ENCODE measurements at places on chromosomes 4 and X.
A peak's percentile ranks its signal among the peaks of the same experiment; 100 is the strongest.

- no peak for DNase-seq
These were observed 125.2 kb upstream of the TRAM1L1 start for GRCh38 chr4:117210551-117210950.

- peak; percentile 68 for DNase-seq
These were observed 78.7 kb upstream of the DCLK2 start for GRCh38 chr4:149999485-150000074.

- DNase-seq: peak; percentile 47
These were observed 131.8 kb downstream of the OR13H1 start for GRCh38 chrX:131675596-131676194.

DNA sequence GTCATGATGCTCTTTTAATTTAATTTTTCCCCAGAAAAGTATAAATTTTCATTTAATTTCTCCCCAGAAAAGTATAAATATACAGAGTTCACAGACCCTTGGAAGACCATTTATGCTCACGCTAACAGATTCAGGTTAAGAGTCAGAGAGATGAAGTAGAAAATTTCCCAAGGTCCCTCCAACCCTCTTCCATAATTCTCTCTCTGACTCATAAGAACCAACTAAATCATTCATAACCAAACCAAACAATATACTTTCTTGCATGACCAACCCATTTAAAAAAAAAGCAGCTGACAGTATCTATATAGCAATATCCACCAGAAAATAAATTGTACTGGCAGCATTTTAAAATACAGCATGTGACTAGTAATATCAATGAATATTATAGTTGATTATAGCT, 3.9 kb downstream of the KLHL8 start:
- no peak for DNase-seq

GRCh38 chrX:50813843-50814661, at the start of gene SHROOM4:
SHROOM4 (minus strand) TSS chrX:50814194; CDS start chrX:50814018, 176 bp downstream.
- peak; percentile 57 for DNase-seq

GRCh38 chrX:7145454-7145853, 2.1 kb upstream of the STS start:
- DNase-seq: no peak

DNA sequence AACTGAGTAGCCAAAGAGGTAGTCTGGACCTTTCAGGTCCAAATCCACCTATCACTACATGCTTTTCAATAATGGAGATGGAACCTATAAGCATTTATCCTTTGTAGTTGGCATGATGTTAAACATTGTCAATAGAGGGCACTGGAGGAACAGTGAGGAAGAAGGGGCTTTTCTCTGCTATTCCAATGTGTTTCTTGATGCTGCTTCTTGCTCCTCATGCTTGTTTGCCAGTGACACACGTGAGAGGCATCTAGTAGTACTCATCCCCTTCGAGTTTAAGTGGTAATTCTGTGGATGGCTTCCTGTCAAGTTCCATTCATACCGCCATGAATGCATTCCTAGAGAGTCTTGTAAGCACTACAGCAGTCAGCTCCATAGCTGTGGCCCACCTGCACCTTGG, 84.0 kb downstream of the NAA11 start:
- peak; percentile 22 for DNase-seq

DNA sequence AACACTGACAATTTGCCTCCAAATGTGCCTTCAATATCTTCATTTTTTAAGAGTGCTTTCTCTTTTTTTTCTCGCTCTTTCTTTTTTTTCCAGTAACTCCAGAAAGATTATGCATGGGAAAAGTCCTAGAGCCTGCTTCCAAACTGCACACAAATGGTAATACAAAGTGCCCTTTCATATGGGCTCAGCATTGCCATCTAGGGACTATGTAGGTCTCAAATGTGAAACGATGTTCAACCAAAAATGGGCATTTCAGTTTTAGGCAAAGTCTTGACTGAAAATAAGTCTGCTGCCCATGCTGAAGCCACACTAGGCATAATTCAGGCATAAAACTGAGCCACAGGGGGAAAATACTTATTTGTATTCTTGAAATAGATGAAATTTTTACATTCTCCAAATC, 65.6 kb downstream of the SYNPO2 start:
- no peak for DNase-seq

- DNase-seq: no peak
These were observed 65.0 kb upstream of the STS start for GRCh38 chrX:7082556-7082955.

GRCh38 chr4:152970102-152970820, 34.1 kb downstream of the FHDC1 start:
- no peak for DNase-seq

DNA sequence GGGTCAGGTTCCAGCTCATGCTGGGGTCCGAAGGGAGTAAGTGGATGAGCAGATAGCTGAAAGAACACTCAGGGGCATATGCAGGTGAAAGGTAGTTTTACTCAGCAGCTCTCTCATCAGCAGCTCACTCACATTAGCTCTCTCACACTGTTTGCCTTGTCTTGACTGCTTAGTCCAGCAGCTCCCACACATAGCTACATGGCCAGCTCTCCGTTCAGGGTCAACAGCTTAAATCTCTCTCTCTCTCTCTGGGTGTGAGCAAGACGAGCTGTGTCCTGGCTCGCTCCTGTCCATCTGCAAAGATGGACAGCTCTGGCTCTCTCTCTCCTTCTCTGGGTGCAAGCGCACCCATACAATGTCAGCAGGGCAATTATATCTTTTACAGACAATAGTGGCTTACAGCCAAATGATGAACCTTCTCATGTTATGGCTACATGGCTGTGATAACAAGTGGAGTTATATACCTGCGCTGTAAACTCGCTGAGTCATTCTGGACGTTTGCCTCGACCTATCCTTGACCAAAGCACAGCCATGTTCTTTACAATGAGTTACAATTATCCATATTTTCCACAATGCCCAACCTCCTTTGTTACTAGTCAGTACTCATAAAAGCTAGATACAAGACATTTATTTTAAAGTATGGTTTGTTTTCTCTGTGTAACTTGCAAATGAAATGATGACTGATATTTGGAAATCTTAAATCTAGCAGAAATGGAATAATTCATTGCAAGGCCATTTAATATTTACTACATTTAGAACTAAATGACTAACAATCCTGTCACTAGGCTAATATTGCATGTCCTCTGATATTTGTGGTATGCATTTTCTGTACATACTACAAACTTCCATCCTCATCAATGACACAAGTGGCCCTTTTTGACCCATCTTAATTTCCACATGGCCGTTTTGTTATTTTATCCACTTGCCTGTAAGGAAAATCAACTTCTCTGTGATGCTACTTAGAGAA, 9.3 kb downstream of the PAPSS1 start:
- no peak for DNase-seq

DNA sequence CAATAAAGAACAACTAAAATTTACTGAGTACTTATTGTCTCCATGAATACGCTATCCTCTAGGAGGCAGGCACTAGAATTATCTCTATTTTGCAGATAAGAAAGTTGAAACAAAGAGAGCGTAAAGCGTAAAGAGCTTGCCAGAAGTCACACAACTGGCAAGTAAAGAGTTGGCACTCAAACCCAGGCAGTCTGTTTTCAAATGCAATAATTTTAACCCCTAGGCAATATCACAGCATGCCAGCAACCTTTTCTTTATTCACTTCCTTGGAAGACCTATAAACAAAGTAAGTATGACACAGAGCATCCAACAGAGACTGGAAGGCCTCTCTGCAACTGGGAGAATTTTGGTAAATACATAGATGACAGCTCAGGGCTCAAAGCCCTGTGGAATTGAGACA, 23.2 kb upstream of the AMELX start:
- no peak for DNase-seq

DNA sequence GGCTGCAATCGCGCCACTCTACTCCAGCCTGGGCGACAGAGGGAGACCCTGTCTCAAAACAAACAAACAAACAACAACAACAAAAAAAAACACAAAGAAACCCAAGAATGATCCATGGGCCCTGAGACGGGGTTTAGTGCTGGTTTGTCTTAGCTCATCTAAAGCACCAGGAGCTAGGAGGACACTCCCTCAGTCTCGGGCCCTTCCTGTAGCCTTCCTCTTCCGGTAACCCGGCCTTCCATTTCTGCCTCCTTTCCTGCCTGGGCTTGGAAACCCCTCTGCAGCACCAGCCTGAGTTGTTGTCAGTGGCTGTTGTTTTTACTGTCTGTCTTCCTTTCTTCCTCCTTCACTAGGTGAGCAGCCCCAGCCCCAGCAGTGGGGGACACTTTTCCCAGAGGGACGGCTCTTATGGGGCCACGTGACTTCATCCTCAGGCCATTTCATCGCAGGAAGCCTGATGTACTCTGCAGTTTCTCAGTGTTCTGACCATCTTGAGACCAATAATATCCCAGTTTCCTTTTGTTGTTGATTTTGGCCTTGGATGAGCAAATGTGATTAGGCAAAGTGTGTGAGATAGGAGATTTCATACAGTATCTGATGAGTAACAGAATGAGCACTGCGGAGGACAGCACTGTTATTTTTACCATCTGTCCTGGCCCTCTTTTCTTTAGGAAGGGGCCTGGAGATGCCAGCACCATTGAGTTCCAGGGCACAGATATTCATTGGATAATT, 90.1 kb downstream of the ANAPC4 start:
- no peak for DNase-seq

DNA sequence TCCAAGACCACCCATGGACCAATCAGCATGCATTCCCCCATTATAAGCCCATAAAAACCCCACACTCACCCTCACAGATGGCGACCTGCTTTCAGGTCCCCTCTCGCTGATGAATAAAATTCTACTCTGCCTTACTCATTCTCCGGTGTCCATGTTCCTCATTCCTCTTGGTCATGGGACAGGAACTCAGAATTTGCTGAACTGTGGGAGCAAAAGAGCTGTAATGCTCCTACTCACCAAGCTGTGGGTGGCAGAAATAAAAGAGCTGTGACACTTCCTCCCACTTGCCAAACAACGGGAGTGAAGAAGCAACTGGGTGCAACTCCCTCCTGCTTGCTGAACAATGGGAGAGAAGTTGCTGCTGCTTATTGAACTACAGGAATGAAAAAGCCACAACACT, 168.5 kb upstream of the PCDH18 start:
- no peak for DNase-seq

DNA sequence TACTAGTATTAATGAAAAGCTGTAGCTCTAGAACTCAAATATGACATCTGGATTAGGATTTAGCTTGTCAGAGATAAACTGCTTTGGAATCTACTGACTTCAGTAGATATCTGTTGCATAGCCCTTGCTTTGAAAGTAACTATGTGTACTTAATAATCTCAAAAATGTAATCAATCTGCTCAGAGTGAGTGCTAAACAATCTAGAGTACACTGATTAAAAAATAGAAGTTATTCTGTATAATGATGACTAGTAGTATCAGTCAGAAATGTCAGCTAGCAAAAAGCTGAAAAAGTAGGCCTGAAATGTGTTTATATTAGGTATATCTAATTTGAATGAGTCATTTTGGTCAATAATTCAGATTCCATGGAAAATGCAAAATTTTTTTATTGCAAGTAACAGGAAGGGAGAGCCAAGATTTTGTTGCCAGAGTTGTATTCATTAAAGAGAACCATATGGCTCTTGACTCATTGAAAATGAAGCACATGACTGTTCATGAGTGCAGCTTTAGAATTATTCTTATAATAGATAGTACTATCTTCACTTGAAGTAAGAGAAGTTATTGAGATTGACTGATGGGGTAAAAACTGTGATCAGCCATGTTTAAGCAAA, 20.0 kb downstream of the CLCN3 start:
- no peak for DNase-seq

- no peak for DNase-seq
These were observed 5.5 kb downstream of the PNMA3 start for GRCh38 chrX:153061732-153062131.

DNA sequence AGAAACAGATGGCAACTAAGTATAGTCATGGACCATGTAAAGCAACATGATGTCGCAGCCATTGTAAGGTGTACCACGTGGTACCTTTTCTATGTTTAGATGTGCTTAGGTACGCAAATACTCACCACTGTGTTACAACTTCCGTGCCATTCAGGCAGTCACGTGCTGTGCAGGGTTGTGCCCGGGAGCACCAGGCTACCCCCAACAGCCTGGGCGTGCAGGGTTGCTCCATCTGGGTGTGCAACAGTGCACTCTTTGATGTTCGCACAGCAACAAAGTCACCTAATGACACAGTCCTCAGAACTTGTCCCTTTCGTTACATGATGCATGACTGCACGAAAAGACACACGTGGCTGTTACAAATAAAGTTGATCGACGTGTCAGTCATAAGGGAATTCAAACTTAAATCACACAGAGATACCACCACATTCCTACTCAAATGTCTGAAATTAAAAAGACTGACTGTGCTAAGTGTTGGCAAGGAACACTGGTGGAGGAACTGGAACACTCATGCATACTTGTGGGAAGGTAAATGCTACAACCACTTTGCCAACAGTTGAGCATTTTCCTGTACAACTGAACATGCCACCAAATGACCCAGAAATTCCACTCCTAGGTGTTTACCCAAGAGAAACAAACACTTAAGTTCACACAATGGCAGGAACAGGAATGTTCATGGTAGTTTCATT, 24.3 kb downstream of the CPLX1 start:
- peak; percentile 1 for DNase-seq

GRCh38 chr4:17667653-17668201, 53.3 kb downstream of the MED28 start:
- no peak for DNase-seq

DNA sequence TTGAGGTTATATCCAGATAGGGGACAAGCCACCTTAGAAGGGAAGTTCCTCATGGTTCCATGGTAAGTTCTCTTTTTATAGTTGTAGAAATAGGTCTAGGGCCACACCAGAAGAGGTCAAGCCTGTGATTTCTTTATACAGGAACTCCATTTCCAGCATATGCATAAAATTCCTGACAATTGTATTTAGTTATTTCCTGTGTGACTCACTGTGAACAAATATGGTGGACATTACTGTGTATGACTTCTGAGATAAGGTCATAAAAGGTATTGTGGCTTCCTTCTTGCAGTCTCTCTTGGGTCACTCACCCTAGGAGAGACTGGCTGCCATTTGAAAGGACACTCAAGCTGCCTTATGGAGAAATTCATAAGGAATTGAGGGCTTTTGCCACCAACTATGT, 2.2 kb upstream of the C4orf36 start:
- no peak for DNase-seq

- no peak for DNase-seq
These were observed 1.9 kb downstream of the UBE2K start for GRCh38 chr4:39699687-39700409.

DNA sequence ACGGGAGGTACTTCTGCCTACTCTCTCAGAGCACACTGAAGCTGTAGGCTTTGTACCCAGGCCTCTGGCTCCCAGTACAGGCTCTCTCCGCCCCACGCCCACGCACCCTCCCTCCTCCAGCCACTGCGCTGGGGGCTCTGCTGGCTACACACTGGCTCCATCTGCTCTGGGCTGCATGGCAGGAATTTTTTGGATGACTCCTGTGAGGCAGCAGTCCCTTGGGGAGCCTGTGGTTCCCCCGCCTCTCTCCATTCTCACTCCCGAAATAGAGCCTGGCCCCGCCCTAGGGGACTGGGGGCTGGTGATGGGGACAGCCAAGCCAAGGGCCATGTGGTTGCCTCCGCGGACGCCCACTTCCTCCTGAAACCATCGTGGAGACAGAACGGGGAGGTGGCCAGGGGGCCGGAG, 58.1 kb upstream of the ADRA2C start:
- no peak for DNase-seq

GRCh38 chrX:70253377-70254062, 6.5 kb downstream of the P2RY4 start:
- no peak for DNase-seq
